GM23248 (cell line): ENCODE measurements at places on chromosomes 3 and 15.

GRCh38 chr3:186425788-186426730, 64.0 kb upstream of the DGKG start:
- peak; percentile 66 for DNase-seq

- peak; percentile 53 for DNase-seq
Measured at GRCh38 chr3:110327870-110328269, 743.7 kb upstream of the NECTIN3 start.

DNA sequence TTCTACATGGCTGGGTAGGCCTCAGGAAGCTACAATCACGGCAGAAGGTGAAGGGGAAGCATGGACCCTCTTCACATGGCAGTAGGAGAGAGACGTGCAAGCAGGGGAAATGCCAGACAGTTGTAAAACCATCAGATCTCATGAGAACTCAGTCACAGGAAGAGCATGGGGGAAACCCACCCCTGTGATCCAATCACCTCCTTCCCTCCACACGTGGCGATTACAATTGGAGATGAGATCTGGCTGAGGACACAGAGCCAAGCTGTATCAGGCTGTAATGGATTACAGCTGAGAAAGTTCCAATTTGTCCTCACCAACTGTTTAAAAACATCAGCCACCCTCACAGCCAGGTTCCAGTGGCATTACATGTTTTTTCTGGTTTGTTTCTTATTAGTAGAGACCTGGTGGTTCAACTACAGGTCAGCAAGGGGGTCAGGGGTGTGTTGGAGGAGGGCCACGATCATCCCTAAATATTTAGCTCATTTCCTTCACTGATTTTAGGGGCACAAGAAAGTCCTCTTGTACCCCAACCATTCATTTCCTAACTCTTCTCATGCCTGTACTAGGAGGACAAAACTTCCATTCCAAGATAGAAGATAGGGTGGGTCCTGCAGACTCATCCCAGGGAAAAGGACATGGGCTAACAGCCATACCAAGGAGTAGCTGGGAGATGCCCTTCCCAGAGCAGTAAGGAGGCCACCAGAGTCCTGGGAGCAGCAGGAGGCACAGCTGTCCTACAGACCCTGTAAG, 54.4 kb downstream of the ANXA2 start:
- DNase-seq, result peak; percentile 49

DNA sequence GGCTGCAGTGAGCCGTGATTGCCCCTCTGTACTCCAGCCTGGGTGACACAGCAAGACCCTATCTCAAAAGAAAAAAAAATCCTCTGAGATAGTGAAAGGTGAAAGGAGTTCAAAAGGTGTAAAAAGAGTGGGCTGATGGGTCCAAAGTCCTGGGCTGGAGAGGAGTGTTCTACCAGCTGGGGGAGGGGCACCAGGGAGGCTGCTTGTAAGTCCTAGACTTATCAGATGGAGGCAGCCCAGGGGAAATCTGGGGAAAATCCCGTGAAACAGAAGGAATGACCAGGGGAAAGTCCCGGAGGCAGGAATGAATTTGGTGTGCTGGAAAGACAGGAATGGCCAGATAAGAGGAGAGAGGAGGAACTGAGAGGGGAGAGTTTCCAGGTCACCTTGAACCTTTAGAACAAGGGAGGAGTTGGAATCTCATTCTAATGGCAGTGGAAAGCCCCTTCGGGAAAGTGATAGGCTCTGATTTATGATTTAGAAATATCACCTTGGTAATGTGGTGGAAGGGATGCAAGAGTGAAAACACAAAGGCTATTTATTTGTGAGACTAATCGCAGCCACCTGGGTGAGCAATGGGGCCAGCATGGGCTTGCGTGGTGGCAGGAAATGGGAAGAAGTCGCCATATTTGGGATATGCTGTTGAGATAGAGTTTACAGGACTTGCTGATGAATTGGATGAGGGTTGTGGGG, 23.4 kb upstream of the PPP4R2 start:
- no peak for DNase-seq

DNA sequence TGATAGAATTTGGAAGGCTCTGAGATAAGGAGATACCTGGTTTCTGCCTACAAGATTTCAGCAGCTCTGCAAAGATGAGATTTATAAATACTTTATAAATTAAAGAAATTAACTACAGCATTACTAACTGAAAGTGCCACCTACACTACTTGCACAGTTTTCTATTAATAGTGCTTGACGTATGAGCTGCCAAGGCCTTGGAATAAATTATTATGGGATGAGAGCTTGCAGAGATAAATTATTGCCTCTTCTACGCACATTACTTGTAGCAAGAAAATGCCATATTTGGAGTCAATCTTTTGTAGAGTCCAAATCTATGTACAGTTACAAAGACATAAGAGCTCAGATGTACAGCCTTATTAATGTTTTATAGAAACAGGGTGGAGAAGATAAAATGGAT, 89.1 kb downstream of the BCHE start:
- DNase-seq, result no peak

DNA sequence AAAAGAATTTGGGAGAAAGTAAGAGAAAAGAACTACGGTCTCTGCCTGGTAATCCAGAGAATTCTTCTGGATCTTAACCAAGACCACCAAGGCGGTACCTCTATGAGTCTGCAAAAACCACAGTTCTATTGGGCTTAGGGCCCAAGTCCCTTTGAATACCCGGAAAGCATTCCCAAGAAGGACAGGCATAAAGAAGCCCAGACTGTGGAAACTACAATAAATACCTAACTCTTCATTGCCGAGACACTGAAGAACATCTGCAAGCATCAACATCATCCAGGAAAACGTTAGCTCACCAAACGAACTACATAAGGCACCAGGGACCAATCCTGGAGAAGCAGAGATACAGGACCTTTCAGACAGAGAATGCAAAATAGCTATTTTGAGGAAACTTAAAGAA, 162.3 kb upstream of the TMC3 start:
- DNase-seq, result no peak

- DNase-seq, result no peak
Measured at GRCh38 chr3:123396171-123397049, 52.5 kb downstream of the ADCY5 start.

DNA sequence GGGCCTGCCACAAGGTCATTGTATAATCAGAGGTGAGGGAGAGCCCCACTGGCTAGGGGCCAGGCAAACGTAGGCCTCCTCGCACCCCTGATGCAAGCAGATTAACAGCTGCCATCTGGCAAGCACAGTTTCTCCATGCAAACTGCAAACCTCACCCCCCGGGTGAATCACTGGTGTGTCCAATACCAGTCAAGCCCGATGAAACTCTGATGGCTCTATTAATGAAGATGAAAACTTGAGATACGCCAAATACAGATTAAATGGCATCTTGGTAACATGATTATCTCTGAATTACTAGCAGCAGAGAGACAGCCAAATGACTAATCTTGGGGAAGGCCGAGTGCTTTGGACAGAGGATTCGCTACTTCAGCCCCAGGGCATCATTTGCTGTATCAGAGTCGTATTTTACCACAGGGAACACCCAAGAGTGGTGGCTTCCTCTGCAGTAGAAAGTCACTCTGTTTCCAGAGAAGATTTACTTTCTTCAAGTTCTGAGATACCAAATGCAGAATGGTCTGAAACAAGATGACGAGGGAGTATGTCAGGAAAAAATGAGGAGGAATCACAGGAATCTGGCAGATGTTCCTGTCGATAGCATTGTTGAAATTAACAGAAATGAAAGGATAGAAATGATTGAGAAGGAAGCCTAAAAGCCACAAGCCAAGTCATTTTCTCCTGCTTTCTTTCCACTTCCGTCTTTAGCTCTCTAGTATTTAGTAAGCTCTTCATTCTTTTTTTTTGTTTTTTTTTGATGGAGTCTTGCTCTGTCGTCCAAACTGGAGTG, 96.2 kb upstream of the NR2F2 start:
- peak; percentile 88 for DNase-seq

GRCh38 chr3:123641505-123641904, 56.7 kb upstream of the HACD2 start:
- DNase-seq, result no peak

GRCh38 chr15:72331021-72331420, 11.1 kb upstream of the CELF6 start:
- no peak for DNase-seq

- DNase-seq, result no peak
Measured at GRCh38 chr3:71625676-71626075, 42.1 kb upstream of the FOXP1 start.

GRCh38 chr3:187185759-187186158, 11.5 kb upstream of the RTP1 start:
- no peak for DNase-seq

- DNase-seq, result no peak
Measured at GRCh38 chr3:183980403-183980802, 37.3 kb downstream of the ABCC5 start.
